ENCODE measurements at places on chromosomes 12 and 14.

GRCh38 chr12:93847517-93848474, 170.6 kb downstream of the CRADD start:
- peak; percentile 86 for DNase-seq

DNA sequence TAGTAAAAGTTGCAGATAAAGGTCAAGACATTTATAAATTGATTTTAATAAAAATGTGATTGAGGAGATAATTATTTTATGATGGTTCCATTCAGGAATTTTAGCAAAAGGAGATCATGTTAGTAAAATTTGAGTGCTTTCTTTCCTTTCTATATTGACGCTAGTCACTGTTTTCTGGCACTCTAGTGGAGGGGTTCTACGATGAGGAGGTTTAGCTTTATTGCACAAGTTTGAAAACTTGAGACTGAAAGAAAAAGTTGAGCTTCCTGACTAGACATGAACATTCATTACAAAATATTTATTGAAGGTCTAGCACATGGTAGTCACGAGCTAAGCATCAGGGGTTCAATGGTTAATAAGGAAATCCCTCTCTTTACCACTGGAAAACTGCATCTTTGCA, 336.1 kb downstream of the SNAPC1 start:
- no peak for DNase-seq

DNA sequence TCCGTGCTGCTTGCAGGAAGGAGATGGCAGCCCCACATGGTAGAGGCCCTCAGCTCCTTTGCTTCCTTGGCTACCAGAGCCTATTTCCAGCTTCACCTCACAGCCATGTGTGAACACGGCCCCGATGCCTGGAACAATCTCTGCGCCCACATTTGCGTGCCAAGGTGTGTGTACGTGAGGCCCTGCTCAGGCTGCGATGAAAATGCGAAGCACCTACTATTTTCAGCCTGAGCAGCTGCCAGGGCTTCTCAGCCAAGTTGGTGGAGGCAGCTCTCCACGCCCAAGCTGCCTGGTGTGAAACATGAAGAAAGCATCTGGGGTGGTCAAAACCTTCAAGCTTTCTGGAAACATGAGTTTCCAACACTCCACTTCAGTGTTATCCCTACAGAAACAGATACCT, 177.8 kb upstream of the EGLN3 start:
- no peak for DNase-seq

DNA sequence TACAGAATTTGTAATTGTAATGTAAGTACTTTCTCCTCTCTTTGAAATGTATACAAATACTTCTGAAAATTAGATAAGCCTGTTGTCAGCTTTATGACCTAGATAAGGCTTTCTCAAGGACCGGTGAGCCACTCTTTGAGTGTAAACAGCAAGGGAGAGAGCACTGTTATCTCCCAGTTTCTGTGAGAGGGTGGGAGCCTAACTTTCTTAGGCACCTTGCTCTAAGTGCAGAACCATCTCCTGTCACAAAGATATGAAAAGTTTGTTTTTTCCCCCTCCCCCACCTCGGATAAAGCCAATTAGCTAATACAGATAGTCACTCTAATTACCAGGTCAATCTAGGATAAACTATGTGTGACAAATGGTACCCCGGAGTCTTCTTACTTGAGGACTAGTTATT, 35.8 kb downstream of the CAPS2 start:
- DNase-seq = no peak

- DNase-seq = no peak
Observed at GRCh38 chr12:29782871-29783772, 620 bp downstream of the TMTC1 start.

DNA sequence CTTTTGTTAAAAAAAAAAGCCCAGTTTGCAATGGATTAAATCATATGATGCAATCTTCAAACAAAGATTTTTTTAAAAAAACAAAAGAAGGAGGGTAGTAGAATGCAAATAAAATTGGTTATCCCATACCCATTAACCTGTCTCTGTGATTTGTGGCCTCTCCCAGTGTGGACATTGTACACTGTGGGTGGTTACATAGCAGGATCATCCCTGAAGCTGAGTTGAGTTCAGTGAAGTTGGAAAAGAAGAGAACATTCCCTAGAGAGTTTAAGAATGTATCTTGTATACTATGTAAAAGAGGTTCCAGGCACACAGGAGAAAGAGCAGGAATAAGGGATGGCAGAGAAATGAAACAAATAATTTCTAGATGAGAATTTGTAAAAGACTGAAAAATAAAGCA, 142.4 kb upstream of the SLC16A7 start:
- DNase-seq = peak; percentile 29

DNA sequence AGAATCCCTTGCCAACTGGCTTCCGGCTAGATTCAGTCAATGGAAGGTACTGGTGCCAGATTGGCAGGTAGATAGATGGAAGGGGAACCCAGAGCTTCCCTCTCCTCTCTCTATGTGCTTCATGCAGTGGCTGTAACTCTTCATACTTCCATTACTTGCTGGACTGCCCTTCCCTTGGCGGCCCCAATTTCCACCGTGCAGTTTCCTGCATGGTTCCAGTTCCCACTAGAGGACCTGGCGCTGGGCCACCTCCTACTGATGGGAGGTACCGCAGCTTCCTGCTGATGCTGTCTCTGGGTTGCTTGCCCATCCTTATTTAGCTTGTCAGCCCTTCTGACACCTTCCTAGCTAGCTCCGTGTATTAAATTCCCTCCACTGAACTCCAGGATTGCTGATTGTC, 226.4 kb downstream of the ANO2 start:
- no peak for DNase-seq

DNA sequence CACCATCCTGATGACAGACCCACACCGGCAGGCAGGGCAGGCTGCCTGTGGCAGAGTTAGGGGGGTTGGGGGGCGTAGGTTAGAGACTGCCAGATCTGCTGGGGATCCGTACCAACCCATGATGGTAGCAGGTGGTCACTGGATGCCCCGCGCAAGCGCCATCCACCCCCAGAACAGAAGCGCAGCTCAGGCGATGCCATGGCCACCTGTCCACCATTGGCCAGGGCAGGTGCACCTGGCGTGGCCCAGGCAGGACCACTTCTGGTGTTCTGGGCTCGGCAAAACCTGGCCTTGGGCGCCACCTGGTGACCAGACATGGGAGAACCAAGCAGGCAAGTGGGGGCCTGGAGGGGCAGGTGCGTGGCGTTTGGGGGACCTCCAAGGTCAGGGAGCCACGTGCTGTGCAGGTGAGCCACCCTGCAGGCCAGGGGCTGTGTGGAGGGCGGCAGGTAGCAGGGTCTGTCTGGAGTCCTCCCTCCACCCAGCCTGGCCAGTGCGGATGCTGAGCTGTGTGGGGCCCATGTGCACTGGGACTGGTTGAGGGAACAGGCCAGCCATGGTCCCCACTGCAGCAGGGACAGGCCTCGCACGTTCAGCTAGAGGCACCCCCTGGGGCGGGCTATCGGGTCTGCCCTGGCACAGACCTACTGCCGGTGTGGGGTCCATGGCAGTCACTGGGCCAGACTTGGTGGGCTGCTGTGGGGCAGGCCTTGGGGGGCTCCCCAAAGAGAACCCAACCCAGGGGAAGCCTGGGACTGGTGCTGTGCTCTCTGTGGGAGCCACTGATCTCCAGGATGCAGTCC, 15.6 kb downstream of the BAG5 start:
- no peak for DNase-seq

DNA sequence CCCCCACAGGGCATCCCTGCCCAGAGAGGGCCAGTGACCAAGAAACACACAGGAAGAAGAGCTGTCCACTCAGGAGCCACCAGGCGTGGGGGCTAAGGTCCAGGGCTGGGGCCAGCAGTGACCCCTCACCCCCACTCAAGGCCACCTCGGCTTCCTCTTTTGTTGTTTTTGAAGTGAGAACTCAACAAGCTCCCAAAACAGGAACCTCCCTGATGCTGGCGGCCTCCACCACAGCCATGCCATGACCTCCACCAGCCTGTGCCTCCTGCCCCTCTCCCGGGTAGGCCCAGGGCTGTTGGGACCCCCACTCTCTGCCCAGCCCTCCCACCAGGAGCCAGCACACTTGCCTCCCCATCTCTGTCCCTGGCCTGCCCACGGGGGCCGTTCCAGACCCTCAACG, 7.8 kb downstream of the AKT1 start:
- no peak for DNase-seq

DNA sequence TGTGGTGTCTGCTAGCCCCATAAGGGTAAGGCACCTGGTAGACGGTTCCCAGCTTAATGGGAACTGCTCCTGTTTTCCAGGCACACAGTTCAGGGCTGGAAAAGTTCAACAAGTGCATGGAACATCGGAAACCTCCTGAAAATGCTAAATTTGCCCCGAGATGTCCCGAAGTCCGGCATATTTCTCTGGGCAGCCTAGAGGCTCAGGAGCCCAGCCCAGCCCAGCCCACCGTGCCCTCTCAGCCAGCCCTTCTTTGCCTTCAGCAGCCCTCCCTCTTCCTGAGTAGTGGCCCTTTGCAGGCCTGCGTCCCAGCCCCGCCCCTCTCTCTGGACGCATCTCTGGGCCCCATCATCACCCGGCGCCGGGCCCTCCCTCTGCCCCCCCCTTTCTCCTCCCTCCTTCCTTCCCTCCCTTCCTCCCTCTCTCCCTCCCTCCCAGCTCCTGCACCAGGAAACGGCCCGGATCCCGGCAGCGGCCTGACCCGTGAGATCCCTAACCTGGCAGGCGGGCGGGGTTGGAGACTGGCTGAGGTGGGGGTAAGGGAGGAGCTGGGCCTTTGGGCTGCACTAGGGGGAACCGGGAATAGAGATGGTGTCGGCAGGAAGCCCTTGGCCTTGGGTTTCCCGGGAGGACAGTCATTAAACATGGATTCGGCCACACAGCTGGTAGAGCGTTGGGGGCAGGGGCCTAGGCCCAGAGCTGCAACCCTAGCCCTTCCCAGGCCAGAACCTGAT, at the start of gene BCL2L2:
Gene BCL2L2 (plus strand): TSS at position 422 of the 734 bp plus-strand sequence. CDS start 935 bp downstream, outside the sequence.
- DNase-seq = peak; percentile 72

DNA sequence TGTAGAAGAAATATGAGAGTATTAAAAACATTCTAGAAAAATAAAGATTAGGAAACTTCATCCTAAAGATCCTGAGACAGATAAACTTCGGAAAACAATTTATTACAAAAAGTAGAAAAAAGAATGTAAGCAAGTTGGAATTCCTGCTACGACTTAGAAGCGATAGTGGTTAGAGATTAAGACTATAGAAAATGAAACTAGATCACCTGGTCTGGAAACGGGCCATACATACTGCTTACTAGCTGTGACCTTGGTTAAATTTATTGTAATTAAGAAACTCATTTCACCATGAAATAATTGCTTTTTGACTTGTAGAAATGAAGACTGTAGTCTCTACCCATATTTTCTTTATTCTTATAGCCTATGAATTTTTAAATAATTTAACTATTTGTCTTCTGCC, 614.1 kb downstream of the SLC16A7 start:
- peak; percentile 1 for DNase-seq

GRCh38 chr14:74804219-74804825, 41.2 kb downstream of the YLPM1 start:
- peak; percentile 64 for DNase-seq

- DNase-seq = no peak
Observed at GRCh38 chr14:35366056-35366451, 38.5 kb downstream of the NFKBIA start.

GRCh38 chr12:108475396-108475795, 39.7 kb upstream of the FICD start:
- DNase-seq = no peak

- peak; percentile 50 for DNase-seq
Observed at GRCh38 chr12:6899837-6900519, 4.6 kb upstream of the LRRC23 start.

DNA sequence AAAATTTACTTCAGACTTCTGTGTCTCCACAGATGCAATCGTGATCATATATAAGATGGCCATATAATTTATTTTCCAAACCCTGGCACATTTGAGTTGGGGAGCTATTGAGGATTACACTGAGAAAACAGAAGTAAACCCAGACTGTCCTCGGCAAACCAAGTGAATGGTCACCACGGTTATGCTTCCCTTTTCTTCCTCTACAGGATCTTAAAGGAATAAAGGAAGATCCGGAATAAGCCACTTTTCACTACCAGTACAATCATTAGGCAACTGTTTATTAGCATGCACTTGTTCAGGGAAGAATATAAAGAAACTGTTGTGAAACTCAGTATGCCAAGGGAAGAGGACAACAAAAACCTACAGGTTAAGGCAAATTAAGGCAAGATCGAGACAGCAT, 27.6 kb downstream of the SBNO1 start:
- DNase-seq = no peak

DNA sequence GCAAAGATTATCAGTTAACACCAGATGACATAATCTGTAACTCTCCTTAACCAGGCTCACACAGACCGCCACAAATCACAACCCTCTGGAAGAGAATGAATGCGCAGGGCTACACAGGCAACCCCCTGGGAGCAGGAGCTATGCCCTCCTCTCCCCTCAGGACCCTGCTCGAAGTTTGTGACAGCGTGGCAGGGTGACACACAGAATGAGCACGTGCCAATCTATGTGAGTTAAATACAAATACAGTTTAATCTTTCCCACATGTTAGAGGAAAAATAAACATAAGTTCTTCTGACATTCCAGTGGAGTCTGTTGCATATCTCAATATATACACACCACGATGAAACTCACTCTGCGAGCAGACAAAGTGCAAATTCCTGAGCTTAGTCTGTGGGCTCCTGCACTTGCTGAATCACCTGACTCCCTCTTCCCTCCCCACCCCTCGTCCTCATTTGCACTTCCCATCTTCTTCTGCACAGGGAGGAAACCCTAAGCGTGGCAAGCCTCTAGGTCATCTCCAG, 37.6 kb downstream of the BCAT1 start:
- peak; percentile 70 for DNase-seq

DNA sequence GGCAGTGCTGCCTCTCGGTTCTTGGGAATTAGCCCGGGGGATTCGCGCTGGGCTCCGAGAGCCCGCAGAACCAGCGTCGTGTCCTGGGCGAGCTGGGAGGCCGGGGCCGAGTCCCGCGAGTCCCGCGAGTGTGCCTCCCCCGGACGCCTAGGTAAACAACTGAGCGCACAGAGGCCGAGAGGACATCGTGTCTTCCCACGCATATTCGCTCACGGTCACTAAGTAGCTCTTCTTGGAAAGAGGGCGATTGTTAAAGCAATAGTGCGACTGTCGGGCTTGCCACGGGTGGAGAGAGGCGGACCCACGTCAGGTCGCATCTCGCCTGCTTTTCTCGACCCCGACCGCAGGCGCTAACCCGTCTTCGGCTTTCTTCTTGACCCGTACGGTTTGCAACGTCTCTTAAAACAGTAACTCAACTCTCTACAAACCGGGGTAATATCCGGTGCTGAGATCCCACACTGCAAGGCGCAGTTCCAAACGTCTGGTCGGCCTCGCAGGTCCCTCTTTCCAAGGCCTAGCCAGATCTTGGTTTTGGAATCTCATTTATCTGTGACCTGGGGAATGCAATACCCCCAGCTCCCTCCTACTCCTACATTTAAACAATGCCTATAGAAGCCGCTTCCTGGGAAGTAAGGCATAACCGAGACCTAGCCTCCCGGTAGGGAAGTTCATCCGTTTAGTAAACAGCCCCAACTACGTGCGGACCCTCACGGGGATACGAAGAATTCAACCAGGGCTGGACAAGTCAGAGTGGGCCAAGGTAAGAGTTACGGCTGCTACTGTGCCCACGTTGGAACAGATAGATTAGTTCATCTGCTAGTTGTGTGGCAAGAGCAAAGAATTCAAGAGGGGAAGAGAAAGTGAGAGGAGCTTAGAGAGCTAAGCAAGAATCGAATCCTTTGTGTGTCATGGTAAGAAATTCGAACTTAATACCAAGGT, 736 bp upstream of the PHLDA1 start:
- DNase-seq = peak; percentile 65

All from renal cortical epithelial cell (primary cell).